Tibial nerve (tissue), 4 donors: ENCODE measurements at places on chromosomes 12 and 14. TPM values are rescaled to one million over a fixed set of nuclear protein-coding genes. Genes with fewer than 3 reads are reported as not detected.

DNA sequence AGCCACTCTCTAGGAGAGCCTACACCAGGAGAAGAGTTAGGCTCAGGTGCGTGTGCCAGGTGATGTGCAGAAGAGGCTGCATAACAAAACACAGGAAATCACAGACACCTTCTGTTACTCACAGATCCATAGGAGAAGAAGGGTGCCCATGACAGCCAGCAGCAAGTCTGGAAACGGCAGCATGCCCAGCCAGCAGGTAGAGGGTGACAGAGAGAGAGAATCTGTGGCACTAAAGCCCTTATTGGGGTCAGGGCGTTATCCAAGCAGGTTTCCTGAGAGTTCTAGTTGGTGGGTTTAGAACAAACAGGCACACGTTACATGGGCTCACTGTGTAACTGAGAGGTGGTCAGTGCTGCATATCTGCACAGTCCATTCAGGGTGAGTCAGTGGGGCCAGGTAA lies 14.9 kb upstream of the SLC8A3 start:
- no peaks in the 10 kb centered on the region for H3K36me3 ChIP-seq
- no peak for DNase-seq
- H3K4me3 ChIP-seq = no peak overlapping the region
- H3K4me1 ChIP-seq = no peaks in the 10 kb centered on the region

The TPCN1 gene
- 77.6 TPM for total RNA-seq

The CHMP4A gene
- total RNA-seq = 90.4 TPM

The EMC9 gene
- 9.6 TPM for total RNA-seq

GRCh38 chr12:13404111-13404628 lies 207.6 kb downstream of the EMP1 start:
- no peaks in the 10 kb centered on the region for H3K4me1 ChIP-seq
- no peak overlapping the region for H3K27ac ChIP-seq

The NXPH4 gene
- total RNA-seq = 4.2 TPM

DNA sequence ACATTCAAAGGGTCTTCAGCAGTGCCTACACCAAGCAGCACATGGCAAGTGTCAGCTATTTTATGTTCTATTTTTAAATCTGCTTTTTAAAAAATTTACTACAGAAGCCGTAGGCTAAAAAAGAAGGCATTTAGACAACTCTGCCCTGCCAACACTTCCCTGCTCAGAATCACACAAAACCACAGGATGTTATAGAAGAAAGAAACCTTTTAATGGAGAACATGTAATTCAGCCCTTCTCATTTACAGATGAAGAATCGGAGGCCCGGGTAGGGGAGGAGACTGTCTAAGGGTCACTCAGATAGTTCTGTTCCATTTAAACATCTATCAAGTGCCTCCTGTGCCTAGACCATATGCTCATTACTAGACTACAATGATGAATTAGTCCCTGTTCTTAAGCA lies 171.8 kb upstream of the NTF3 start:
- no peaks in the 10 kb centered on the region for H3K36me3 ChIP-seq
- no peak for DNase-seq
- no peak overlapping the region for H3K4me3 ChIP-seq
- no peaks in the 10 kb centered on the region for H3K27me3 ChIP-seq
- H3K27ac ChIP-seq = no peak overlapping the region

- no peak for DNase-seq
- H3K36me3 ChIP-seq = no peaks in the 10 kb centered on the region
- peak overlapping the region; percentile 54 for H3K27ac ChIP-seq
- H3K27me3 ChIP-seq = no peaks in the 10 kb centered on the region
- no peaks in the 10 kb centered on the region for H3K4me1 ChIP-seq
- H3K4me3 ChIP-seq = no peak overlapping the region
These were observed 136.6 kb downstream of the C12orf75 start for GRCh38 chr12:105466901-105467598.

GRCh38 chr14:72688990-72689671 lies 204.8 kb downstream of the DPF3 start:
- no peak overlapping the region for H3K4me3 ChIP-seq
- H3K27ac ChIP-seq = no peak overlapping the region
- DNase-seq = no peak
- no peaks in the 10 kb centered on the region for H3K27me3 ChIP-seq
- no peaks in the 10 kb centered on the region for H3K4me1 ChIP-seq
- H3K36me3 ChIP-seq = no peaks in the 10 kb centered on the region

DNA sequence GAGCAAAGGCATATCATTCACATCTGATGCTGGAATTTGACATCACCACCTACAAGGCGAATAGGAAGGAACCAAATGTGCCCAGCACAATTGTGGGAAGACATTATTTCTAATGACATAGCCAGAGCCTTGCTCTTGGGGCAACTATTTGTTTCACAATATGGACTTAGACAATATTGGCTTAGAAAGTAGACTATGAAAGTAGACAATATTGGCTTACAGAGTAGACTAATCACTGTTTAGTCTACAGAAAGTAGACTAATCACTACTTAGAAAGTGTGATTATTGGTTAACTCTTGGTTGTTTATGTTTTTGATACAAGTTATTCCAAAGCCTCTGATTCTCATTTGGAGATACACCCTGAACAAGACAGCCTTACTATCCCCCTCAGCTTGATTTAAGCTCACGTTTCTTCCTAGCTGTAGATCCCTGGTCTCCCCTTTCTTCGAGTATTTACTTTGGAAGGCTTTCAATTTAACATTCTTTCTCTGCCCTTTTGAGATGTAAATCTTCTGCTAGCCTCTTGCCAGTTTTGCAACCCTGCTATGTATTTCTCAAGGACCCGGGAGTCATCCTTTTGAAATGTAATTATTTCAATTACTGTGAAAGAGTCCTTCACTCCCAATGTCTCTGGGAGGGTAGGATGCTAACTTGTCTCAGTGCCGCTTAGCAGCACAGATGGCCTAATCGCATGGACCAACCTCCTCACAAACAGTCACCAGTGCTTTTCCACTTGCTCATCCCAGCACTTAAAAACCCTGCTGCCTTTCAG lies 843.2 kb downstream of the GALC start:
- no peak overlapping the region for H3K4me3 ChIP-seq
- H3K27ac ChIP-seq = no peak overlapping the region
- no peaks in the 10 kb centered on the region for H3K27me3 ChIP-seq
- H3K4me1 ChIP-seq = no peaks in the 10 kb centered on the region

The KRT80 gene
- not detected for total RNA-seq
